Stimulated activated CD4-positive, alpha-beta T cell treated with anti-CD3 and anti-CD28 coated beads, Interleukin-1b, Interleukin-23, amount 100 ng/mL, for 48 hours (primary cell): ENCODE measurements at places on chromosomes 2 and 18.

DNA sequence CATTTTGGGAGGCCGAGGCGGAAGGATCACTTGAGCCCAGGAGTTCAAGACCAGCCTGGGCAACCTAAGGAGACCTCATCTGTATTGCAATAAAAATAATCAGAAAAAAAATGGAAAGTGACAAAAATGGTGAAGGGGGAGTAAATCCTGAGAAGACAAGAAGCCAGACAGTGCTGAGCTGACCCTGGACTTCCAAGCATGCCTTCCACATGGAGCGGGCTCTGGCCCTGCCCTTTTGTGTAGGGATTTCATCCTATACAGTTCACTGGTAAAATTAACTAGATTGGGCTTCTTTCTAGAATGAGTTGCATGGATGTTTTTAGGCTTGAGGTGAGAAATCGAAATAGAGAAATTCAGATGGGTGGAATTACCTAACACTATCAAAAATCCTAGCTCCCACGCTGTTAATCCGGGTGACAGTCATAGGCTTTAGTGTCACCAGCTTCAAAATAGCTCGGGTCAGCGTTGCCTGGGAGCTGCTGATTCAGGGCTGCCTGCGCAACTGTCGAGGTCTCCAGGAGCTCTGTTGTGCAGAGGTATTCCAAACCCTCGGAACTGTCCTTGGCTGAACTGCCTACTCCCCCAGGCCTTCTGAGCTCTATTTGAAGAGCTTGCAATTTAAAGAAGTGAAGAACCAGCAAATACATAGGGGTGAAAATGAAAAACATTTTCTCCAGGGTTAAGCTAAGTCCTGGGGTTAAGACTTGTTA lies 21.5 kb upstream of the ZNF532 start:
- DNase-seq: no peak

GRCh38 chr18:77063260-77063659 lies 69.3 kb downstream of the MBP start:
- DNase-seq: peak; percentile 84

DNA sequence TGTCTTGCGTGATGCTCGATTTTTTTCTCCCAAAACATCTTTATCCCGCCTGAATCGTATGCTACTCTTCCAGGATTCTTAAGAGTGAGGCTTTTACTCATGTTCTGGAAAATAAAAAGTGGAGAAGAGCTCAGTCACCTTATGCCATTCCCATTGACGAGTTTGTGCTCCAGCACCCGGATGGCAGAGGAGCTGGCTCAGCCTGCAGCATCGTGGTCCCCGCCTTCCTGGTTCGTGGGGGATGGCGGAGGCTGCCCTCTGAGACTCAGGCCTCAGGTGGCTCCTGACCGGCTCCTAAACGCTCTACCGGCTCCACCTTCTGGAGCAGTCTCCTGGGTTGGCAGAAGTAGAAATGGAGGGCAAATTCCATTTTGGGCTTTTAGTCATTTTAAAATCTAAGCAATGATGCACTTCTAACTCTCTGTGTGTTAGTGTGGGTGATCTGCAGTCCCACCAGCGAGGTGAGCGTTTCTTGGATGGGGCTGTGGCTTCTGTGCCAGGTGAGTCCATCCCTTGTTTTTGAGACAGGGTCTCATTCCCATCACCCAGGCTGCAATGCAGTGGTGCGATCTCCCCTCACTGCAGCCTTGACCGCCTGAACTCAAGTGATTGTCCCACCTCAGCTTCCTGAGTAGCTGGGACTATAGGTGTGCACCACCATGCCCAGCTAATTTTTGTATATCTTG lies 27.8 kb downstream of the RTP5 start:
- no peak for DNase-seq

DNA sequence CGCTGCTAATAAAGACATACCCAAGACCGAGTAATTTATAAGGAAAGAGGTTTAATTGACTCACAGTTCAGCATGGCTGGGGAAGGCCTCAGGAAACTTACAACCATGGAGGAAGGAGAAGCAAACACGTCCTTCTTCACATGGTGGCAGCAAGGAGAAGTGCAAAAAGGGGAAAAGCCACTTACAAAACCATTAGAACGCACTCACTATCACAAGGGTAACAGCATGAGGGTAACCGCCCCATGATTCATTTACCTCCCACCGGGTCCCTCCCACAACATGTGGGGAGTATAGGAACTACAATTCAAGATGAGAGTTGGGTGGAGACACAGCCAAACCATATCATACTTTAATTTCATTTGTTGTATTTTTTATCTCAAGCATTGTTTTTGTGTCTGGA lies 67.5 kb downstream of the ATP9B start:
- DNase-seq: no peak

DNA sequence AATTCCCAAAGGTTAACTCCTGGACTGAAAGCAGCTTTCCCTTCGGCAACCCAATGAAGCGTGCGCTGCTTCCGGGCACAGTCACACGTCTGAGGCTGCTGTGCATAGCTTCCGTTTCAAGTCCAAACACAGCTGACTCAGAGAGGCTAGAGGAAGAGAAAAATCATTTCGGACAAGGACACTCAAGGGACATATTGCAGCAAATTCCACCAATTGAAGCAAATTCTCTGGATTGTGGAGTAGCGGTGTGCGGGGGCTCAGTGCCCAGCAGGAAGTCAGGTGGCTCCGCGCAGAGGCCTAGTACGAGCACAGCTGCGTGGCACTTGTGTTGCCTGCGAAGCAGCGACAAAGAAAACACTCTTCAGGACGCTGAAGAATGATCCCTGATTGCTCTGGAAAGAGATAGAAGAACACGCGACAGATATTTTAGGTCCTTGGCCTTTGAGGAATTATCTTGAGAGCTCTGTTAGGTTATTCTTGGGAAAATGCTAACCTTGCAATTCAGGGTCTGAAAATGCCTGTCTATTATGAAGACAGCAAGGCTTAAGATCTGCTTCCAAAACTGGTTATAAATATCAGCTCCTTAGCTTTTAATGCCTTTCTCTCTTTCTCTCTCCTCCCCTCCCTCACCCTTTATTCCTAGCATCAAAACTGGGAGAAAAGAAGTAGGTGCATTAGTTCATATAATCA lies 352.6 kb upstream of the DLGAP1 start:
- no peak for DNase-seq

- DNase-seq: no peak
These were observed 106.3 kb downstream of the MSH2 start for GRCh38 chr2:47509250-47509649.
